ENCODE measurements at places on chromosomes 7 and 10. TPM values are rescaled to one million over a fixed set of nuclear protein-coding genes. Genes with fewer than 3 reads are reported as not detected.

DNA sequence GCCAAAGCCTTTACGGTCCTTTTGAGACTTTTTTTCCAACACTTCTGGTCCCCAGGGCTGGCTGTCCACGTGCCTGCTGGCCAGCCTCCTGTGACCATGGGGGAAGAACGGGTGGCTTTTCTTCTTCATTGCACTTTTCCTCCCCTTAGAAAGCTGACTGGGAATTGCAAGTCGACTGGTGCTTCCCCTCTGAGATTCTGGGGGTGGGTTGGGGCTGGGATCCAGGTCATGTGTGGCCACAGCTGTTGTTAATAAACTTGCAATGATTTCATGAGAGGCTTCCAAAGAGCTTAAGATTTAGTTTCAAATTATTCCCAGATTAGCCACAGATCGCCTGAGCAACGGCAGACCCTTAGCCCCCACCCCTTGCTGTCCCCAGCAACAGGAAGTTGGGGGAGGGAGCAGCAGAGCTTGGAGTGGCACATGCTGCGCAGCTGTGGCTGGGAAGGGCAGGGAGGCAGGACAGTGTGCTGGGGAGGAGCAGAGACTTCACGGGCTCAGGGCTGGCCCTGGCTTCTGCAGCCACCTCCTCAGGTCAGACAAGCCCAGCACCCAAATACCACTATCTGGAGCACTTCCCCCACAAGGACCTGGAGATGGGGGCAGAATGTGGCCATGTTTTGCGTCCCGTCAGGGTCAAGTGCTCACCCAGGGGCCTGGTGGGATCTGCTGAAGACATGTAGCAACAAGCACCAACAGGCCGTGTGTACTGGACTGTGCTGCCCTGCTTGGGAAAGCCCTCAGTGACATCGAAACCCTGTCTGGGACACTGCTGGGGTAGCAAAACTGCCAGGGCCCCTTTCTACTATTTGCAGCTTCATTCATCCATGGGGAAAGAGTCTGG lies 147.1 kb downstream of the RNF216 start:
- DNase-seq: no peak
- H3K4me3 ChIP-seq: no peak overlapping the region

DNA sequence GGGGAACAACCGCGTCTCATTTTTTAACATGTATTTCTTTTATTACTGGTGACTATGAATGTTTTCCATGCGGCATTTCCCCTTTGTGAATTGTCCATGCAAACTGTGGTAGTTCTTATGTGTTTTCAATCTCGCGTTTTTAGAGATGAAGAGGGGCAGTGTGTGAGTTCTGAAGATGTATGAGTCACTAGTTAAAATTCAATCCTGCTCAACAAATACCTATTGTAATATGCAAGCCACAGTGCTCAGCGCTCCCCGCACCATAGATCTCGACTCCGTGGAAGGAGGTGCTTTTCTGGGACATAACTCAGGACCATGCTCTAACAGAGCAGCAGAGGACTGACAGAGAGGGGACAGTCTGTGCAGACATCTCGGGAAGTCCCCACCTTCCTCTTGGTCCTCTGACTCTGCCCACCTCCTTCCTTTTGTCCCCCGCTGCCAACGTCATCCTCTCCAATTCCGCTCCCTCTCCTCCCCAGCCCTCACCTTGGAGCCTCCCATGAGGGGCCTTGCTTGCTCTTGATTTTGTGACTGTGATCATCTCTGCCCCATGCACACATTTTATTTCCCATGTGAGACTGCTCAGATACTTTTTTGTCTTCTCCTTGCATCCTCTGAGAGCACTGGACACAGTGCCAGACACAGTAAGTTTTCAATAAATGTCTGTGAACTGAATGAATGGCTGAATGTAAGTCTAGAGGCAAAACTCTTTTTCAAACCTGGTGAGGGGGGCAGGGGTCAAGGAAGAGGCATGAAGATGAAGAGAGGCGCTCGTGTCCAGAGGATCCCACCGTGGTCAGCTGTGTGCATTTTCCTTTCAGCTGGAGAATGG lies 42.7 kb upstream of the PLEKHA1 start:
- H3K27ac ChIP-seq: no peak overlapping the region
- no peak overlapping the region for H3K4me3 ChIP-seq
- H3K36me3 ChIP-seq: no peaks in the 10 kb centered on the region
- H3K4me1 ChIP-seq: peaks cover 6% of the 10 kb centered on the region
- DNase-seq: no peak

GRCh38 chr7:69799990-69800389 lies 201.7 kb downstream of the AUTS2 start:
- no peak for DNase-seq
- H3K4me3 ChIP-seq: no peak overlapping the region

GRCh38 chr7:149454006-149454405 lies 6.9 kb downstream of the ZNF777 start:
- H3K27me3 ChIP-seq: no peaks in the 10 kb centered on the region
- peaks cover 9% of the 10 kb centered on the region for H3K4me1 ChIP-seq
- H3K4me3 ChIP-seq: no peak overlapping the region
- H3K36me3 ChIP-seq: peaks cover 21% of the 10 kb centered on the region
- no peak overlapping the region for H3K27ac ChIP-seq

DNA sequence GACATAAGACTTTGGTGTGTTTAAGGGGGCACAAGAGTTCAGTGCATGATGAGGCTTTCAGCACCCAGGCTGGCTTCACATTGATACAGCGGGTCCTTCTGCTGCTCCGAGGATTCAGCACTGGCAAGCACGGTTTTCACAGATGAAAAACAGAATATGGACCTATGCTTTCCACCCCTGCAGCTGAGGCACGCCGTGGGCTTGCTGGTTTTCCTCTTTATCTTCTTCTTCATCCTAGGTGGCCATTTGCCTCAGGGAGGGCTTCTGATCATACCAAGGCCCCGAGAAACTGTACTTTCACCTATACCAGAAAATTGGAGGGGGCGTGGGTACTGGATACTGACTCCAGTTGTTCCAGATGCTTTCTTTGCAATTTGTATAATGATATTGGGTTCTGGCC lies 277.1 kb upstream of the ZNF32 start:
- peaks cover 11% of the 10 kb centered on the region for H3K27me3 ChIP-seq
- H3K4me1 ChIP-seq: no peaks in the 10 kb centered on the region
- no peak overlapping the region for H3K4me3 ChIP-seq
- DNase-seq: no peak

GRCh38 chr7:14988941-14989340 lies 86.4 kb upstream of the DGKB start:
- DNase-seq: no peak
- no peak overlapping the region for H3K4me3 ChIP-seq
- H3K27ac ChIP-seq: no peak overlapping the region
- H3K36me3 ChIP-seq: no peaks in the 10 kb centered on the region

Gene STEAP4
- total RNA-seq: not detected

Gene ZNF487
- total RNA-seq: 2.6 TPM

DNA sequence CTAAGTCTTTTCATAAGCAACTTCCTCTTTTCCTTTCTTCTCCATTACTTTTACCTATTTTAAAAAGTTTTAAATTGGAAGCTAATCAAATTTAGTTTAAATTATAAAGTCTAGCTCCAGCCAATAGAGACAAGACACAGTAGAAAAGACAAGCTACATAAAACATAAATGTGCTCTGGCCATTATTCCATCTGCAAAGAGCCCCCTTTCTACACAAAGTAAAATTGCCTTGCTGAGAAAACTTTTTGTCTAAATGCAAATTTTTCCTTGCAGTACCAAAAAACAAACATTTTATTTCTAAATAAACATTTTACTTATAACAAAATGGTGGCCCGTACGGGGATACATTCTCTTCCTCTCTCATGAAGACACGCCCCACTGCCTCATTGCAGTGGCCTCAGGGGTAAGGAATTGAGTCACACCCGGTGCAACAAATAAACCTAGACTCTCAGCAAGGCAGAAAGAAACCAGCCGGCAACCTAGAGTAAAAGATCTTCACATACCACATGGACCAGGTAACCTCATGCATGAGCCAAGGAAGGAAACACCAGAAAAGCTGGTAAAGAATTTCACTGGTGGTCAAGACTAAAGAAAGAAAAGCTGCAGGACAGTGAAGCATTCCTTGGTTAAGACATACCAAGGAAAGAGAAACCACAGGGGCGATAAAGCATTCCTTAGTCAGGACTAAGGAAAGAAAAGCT lies 71.6 kb upstream of the ZNF746 start:
- H3K27me3 ChIP-seq: no peaks in the 10 kb centered on the region
- H3K4me3 ChIP-seq: no peak overlapping the region
- DNase-seq: no peak
- H3K4me1 ChIP-seq: peaks cover 13% of the 10 kb centered on the region

- H3K27me3 ChIP-seq: no peaks in the 10 kb centered on the region
- no peak for DNase-seq
- no peaks in the 10 kb centered on the region for H3K36me3 ChIP-seq
Observed at GRCh38 chr7:51022821-51023220, 240.1 kb upstream of the GRB10 start.

Gene CDK13
- total RNA-seq: 29.6 TPM

DNA sequence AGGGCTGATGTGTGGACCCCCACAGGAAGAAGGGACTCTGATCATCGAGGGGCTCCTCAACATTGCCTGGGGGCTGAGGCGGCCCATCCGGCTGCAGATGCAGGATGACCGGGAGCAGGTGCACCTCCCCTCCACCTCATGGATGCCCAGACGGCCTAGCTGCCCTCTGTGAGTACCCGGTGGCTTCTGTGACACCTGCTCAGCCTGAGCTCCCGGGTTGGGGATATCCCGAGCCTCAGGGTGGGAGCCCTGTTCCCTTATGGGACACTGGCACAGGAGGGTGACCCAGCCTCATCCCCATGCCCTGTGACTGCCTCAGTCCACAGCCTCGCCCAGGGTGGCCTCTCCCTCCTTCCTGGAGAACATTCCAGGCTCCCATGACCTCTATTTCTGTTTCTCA lies 3.9 kb upstream of the DEPP1 start:
- H3K4me1 ChIP-seq: no peaks in the 10 kb centered on the region
- no peaks in the 10 kb centered on the region for H3K36me3 ChIP-seq
- H3K4me3 ChIP-seq: no peak overlapping the region
- no peaks in the 10 kb centered on the region for H3K27me3 ChIP-seq

GRCh38 chr7:16801111-16801542 lies 3.7 kb downstream of the AGR2 start:
- no peak overlapping the region for H3K27ac ChIP-seq
- H3K27me3 ChIP-seq: peaks cover 7% of the 10 kb centered on the region
- H3K36me3 ChIP-seq: no peaks in the 10 kb centered on the region
- H3K4me3 ChIP-seq: no peak overlapping the region
- DNase-seq: no peak
- H3K4me1 ChIP-seq: no peaks in the 10 kb centered on the region

DNA sequence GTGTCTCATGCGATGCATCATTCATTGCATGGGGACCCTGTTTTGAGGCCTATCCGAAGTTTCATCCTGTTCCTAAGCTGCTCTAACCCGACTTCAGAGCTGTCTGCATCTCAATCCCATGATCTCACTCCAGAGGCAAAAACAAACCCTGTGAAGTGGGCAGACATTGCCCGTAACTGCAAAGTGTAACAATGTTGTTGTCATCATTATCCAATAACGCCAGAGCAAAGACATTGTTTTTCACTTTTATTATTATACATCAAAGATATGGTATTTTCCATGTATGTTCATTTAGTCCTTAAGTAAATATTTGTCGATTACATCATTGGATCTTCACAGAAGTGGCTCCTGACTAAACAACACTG lies 246.7 kb downstream of the KLF6 start:
- H3K4me1 ChIP-seq: peaks cover 10% of the 10 kb centered on the region
- DNase-seq: no peak
- H3K27me3 ChIP-seq: no peaks in the 10 kb centered on the region
- H3K27ac ChIP-seq: no peak overlapping the region
- no peak overlapping the region for H3K4me3 ChIP-seq
- H3K36me3 ChIP-seq: no peaks in the 10 kb centered on the region

- H3K36me3 ChIP-seq: no peaks in the 10 kb centered on the region
- DNase-seq: no peak
- H3K4me3 ChIP-seq: no peak overlapping the region
- no peak overlapping the region for H3K27ac ChIP-seq
- H3K27me3 ChIP-seq: no peaks in the 10 kb centered on the region
Observed at GRCh38 chr7:33334349-33334748, 205.0 kb downstream of the BBS9 start.

- no peaks in the 10 kb centered on the region for H3K36me3 ChIP-seq
- H3K4me3 ChIP-seq: no peak overlapping the region
- peaks cover 5% of the 10 kb centered on the region for H3K27me3 ChIP-seq
- no peaks in the 10 kb centered on the region for H3K4me1 ChIP-seq
- no peak for DNase-seq
Observed at GRCh38 chr10:112000466-112000865, 183.1 kb downstream of the GPAM start.

Gene EPHB4
- 3.6 TPM for total RNA-seq

- H3K27me3 ChIP-seq: peaks cover 46% of the 10 kb centered on the region
- no peak overlapping the region for H3K27ac ChIP-seq
- peak; percentile 22 for DNase-seq
- peak overlapping the region; percentile 13 for H3K4me3 ChIP-seq
- no peaks in the 10 kb centered on the region for H3K36me3 ChIP-seq
Observed at GRCh38 chr10:690372-691161, 1.1 kb upstream of the DIP2C start.

Gene ZNF511
- total RNA-seq: 48.7 TPM

- H3K27ac ChIP-seq: no peak overlapping the region
- H3K4me1 ChIP-seq: no peaks in the 10 kb centered on the region
- no peaks in the 10 kb centered on the region for H3K27me3 ChIP-seq
- no peak for DNase-seq
- no peak overlapping the region for H3K4me3 ChIP-seq
- H3K36me3 ChIP-seq: no peaks in the 10 kb centered on the region
Observed at GRCh38 chr10:58755677-58756076, 243.0 kb downstream of the BICC1 start.

Gene VWDE
- total RNA-seq: 2.3 TPM

GRCh38 chr10:96260014-96260413 lies 11.4 kb downstream of the BLNK start:
- peaks cover 2% of the 10 kb centered on the region for H3K27me3 ChIP-seq
- H3K4me1 ChIP-seq: no peaks in the 10 kb centered on the region
- no peak for DNase-seq

Gene GIMAP1
- 6.0 TPM for total RNA-seq

- H3K4me1 ChIP-seq: peaks cover 22% of the 10 kb centered on the region
- no peak overlapping the region for H3K27ac ChIP-seq
- DNase-seq: no peak
- H3K36me3 ChIP-seq: peaks cover 1% of the 10 kb centered on the region
Observed at GRCh38 chr10:119465085-119465484, 77.4 kb downstream of the RGS10 start.

Gene CTAGE8
- 1.7 TPM for total RNA-seq

GRCh38 chr7:96636342-96636860 lies 73.2 kb downstream of the SEM1 start:
- H3K27me3 ChIP-seq: no peaks in the 10 kb centered on the region
- H3K4me1 ChIP-seq: no peaks in the 10 kb centered on the region
- no peak overlapping the region for H3K27ac ChIP-seq

GRCh38 chr7:117489911-117490310 lies 10.1 kb downstream of the CFTR start:
- no peaks in the 10 kb centered on the region for H3K4me1 ChIP-seq
- no peaks in the 10 kb centered on the region for H3K27me3 ChIP-seq
- no peak overlapping the region for H3K4me3 ChIP-seq
- no peak for DNase-seq
- H3K27ac ChIP-seq: no peak overlapping the region
- H3K36me3 ChIP-seq: no peaks in the 10 kb centered on the region

Measured in activated CD4-positive, alpha-beta memory T cell treated with anti-CD3 and anti-CD28 coated beads for 36 hours (primary cell).